Cerebellar nuclear complex (tissue), 1 donor: ENCODE measurements at places on chromosomes 7 and 10.

- DNase-seq = no peak
These were observed 138.0 kb downstream of the CACNB2 start for GRCh38 chr10:18278181-18278580.

DNA sequence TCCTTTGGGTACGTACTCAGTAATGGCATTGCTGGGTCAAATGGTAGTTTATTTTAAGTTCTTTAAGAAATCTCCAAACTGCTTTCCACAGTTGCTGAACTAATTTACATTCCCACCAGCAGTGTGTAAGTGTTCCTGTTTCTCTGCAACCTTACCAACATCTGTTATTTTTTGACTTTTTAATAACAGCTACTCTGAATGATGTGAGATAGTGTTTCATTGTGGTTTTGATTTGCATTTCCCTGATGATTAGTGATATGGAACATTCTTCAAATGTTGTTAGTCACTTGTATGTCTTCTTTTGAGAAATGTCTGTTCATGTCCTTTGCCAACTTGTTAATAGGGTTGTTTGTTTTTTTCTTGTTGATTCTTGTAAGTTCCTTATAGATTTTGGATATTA is 558.9 kb downstream of the SH2D4B start:
- DNase-seq = no peak

GRCh38 chr10:11921800-11922392 is 98.7 kb downstream of the PROSER2 start:
- DNase-seq = no peak

DNA sequence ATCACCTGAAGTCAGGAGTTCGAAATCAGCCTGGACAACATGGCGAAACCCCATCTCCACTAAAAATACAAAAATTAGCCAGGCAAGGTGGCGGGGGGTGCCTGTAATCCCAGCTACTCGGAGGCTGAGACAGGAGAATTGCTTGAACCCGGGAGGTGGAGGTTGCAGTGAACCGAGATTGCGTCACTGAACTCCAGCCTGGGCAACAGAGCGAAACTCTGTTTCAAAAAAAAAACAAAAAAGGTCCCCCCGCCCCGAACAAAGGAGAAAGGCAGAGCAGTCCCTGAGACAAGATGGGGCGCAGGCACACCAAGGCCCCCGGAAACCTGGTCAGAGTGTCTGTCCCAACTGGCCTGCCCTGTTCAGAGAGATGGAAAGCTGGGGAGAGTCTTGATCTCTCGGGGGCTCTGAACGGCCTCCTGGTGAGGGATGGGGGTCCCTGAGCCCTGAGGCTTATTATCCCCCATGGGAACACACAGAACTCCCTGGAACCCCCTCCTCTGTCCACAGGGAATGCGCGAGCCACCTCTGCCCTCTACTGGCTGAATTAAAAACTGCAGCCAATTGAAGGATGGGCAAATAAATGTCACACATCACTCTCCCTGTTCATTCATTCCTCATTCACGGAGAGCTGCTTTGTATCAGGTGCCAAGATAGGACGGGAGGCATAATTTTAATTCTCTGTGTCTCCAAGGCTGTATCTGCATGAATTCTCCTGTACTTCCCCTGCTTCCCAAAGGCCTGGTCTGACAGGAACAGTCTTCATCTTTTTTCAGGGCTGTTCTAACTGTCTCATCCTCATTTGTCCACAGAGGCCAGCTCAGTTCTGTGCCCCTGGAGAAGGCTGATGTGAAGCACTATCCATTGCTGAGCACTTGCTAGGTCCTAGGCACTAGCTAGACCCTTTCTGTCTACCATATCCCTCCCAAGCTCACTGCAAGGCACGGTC is 28.9 kb downstream of the MAT1A start:
- no peak for DNase-seq

- DNase-seq = no peak
These were observed 34.6 kb downstream of the ADAM12 start for GRCh38 chr10:126353666-126354065.

DNA sequence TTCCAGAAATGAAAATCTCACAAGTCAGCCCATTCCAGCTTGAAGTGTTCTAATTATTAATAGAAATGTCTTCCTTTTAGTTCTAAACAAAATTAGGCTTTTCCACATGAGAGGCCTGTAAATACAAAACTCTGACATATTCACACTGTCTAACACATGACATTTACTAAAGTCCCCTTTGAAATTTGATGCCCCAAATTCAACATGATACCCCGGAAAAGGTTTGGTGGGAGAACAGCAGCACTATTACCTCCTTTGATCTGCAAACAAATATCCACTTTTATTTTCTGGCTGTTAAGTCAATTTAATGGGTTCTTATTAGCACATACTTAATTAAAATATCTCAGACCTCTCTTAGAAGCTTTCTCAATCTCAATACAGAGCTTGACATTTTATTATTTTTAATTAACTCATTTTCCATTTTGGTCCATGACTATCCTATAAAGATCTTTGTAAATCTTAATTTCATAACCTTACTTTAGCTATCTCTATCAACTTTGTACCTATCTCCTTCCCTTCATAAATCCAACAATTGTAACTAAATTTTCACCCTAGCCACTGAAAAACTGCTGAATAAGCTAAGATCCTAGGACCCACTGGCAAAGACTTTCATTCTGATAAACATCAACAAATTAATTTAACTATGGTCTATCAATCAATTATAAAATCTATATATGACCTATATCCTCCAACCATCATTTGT is 63.2 kb downstream of the USP6NL start:
- no peak for DNase-seq

DNA sequence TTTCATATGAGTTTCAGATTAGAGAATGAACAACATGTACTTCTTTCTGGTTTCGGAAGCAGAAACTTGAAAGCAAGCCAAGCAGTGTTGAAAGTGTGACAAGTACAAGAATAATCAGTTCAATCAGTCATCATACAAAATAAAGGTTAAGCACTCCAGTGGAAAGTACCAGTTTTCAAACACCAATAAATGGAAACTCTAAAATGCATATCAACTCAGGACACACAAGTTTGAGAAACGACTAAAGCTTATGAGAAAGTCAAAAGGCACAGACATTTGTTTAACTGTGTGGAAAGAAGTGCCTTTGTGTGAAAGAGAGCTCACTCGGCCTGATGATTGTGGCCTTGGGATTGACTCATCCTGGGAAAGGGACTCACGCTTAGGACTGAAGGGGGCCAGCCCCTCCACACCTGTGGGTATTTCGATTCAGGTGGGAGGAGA is 60.6 kb upstream of the AKR1C1 start:
- DNase-seq = no peak

- no peak for DNase-seq
These were observed 1.5 kb downstream of the IL6 start for GRCh38 chr7:22728401-22729029.

GRCh38 chr10:5618829-5619228 is 47.6 kb downstream of the ASB13 start:
- DNase-seq = no peak

DNA sequence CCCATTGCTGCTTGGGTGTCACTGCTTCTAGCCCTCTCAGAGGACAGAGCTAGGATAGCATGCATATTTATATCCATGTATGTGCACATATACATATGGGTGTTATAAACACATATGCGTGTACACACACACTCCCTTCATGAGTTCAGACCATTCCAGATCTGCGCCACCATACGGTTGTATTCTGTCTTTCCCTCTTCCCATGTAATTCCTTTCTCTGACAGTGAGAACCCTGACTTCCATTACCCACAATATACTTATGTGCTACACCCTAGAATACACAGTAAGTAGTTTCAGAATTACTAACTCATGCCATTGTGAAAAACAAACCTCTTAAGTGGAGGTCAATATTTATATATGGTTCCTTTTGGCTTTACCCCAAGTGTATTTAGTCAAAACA is 116.6 kb upstream of the SAMD8 start:
- no peak for DNase-seq
